Psoas muscle (tissue), 8 donors: ENCODE measurements at places on chromosomes 5 and 9.
A peak's percentile ranks its signal among the peaks of the same experiment; 100 is the strongest.

DNA sequence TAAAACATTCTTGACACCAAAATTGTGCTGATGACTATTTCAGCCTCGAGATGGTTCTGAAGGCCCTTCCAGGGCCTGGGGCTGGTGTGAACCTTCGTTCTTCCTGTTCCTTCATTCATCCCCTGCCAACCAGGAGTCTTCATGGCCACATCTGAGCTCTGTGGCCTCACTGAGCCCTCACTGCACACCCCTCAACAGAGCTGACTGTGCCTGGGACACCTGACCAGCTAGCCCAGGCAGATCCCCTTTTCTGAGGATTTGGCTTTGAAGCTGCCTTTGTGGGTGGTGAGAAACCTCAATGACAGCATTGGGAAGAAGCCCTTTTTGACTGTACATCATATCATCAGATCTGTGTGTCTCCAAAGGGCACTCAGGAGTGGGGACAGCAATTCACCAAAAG is 13.8 kb downstream of the AK8 start:
- no peak for DNase-seq

DNA sequence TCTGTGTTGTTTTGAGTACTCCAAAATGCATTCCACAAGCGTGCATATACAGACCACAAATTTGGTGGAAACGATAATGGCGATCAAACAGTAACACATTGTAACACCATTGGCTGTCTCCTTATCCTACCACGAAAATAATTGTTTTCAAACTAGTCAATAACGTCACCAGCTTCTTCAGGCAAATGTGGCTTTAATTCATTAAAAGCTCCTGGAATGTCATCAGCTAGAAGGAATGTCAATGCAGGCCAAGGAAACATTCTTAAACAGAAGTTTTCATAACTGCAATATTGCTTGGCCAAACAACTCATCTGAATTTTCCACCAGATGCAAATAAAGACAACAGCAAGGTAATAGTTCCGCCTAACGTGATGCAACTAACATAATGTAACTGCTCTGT is 71.6 kb upstream of the XPA start:
- no peak for DNase-seq

GRCh38 chr5:180056153-180056552 is 15.4 kb downstream of the RNF130 start:
- no peak for DNase-seq

DNA sequence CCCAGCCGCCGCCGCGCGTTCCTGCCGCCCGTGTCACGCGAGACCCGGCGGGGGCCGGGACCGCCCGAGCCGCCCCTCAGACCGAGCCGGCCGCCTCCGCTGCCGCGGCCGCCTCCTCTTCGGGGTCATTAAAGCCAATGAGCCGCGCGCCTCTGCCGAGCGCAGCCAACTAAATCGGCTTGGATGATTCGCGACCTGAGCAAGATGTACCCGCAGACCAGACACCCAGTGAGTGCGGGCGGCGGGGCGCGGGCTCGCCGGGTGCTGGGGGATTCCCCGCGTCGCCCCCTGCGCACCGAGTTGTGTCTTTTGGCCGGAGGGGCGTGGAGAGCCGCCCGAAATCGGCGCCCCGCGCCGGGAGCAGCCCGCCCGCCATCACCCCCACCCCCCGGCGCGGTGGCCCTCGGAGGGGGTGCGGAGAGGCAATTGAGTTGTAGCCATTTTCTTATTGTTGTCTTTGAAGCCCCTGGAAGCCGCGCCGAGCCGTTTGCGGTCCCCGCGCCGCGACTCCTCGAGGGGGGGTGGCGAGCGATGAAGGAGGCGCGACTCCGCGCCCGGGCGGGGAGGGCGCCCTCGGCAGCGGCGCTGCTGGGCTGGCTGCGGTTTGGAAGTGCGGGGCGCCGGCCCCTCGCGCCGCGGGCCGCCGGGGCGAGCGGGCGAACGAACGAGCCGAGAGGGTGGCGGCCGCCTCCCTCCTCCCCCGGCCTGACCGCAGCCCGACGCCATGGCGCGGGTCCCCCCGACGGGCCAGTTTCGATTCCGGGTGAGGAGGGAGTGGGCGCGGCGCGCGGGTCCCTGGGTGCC is 1.0 kb downstream of the TLE4 start:
- DNase-seq: peak; percentile 80

DNA sequence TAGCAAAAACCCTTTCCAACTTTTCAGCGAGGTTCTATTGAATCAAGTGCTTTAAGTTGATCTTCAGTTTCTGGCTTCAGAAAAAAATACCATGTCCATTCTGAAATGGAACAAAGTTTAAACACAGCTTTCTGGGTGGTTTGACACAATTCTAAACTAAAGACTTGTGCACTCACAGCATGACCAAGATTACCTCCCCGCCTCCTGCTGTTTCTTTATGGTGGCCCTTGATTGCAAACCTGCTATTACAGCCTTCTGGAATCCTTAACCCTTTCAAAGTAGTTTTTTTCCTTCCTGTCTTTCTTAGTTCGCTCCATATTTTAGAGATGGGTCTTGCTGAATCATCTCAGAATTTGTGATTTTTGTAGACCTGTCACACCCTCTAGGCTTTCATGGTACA is 135.9 kb upstream of the FBN2 start:
- no peak for DNase-seq

DNA sequence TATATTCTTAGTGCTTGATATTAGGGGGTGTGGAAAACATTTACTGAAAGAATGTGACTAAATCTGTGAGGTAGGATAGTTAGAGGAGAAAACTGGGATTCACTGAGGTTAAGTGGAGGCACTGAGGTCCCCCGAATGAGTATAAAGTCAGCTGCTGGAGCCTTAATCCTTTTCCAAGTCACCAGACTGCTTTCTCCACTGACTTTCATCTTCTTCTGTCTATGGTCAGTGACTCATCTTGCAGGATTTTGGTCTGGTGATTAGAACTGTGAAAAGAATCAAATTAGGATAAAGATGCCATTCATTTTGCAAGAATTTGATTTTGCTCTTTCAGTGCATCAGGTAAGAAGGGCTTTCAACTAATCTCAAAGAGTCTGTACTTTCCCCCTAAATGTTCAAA is 89.3 kb upstream of the ALDH1A1 start:
- no peak for DNase-seq

- no peak for DNase-seq
Observed at GRCh38 chr5:32942225-32942989, 231.3 kb downstream of the NPR3 start.

DNA sequence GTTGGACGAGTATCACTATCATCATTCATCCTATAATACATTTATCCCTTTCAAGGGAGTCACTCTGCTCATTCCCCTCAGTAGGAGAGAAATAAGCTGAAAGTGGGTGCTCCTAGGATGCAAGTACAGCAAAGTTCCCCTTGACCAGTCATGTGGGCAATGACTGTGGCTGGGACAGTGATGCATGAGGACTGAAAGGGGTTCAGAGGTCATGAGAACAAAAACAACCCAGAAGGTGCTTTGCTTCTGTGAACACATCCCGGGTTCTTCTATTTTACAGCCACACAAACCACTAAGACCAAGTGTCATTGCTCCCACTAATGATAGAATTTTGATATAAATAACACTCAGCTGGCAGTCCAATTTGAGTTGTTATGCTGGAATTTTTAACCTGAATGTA is 177.8 kb upstream of the ADCY2 start:
- DNase-seq: no peak

DNA sequence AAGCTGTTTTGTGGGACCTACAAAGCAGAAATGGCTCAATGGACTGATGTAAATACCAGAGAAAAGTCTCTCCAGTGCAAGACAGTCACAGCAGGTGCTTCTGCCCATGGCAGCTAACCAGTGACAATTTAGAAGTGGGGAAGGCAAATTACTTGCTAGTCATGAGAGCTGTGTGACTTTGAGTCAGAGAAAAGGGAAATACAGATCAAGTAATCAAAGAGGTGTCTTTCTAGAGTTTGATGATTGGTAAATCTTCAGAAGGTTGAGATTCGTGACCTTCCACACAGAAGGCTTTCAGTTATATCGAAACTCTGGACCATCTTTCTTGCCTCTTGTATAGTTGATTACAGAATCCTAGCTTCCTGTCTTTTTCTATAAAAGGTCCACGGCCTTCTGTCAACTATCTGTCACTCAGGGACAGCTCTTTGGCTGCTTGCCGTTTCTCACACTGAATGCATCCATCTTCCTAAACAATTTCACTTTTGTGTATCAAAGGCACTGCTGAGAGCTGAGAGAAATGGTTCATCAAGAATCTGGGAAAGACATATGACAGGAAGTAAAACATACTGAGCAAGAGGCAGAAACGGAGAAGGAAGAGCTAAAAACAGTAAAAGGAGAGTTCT is 993.9 kb upstream of the ACO1 start:
- DNase-seq: no peak

DNA sequence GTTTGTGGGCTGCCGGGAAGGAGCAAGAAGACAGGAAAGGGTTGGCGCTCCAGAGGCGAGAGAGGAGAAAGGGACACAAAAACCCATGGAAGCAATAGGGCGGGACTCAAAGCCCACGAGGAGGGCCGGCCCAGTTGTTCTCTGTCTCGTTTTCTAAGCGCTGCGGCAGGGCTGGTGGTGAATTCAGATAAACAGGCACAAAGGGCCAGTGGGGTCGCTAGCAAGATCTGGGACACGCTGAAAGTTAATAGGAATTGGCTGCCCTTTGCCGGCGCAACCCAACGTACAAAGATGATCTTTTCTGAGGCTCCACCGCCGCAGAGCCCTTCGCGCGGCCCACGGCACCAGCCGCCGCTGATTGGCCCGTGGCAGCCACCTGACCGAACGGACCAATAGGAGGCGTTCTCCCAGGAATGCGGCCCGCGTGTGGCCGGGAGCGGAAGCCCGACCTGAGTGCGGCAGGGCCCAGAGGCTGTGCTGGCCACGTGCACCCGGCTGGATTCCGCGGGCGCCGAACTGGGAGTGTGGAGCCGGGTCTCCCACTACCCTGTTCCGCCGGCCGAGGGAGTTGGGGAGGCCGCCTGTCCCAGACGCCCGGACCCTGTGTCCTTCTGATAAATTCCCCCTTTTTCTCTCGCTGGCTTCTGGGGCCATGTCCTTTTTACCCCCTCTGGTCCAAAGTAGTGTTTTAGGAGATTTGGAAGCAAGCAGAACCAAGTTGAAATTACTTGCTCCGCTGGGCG is 16.8 kb upstream of the NSD1 start:
- peak; percentile 91 for DNase-seq

DNA sequence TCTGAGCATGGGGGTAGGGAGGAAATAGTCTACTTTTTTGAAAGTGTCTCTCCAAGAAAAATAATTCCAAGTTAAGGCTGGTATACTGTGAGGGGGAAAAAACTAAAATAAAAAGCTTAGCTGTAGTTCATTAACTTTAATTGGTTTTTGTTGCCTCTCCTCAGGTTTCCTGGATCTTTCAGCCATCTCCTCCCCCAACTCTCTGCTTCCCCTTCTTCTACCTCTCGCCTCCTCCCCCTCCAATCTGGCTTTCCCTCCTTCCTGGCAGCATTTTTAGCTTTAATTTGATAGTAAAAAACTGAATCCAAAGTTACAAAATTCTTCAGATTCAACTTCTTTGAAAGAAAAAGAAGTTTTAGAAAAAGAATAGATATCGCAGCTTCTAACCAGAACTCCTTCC is 462.6 kb downstream of the CETN3 start:
- no peak for DNase-seq

GRCh38 chr9:28037968-28038367 is 464.7 kb upstream of the C9orf72 start:
- no peak for DNase-seq

- no peak for DNase-seq
Observed at GRCh38 chr5:169413416-169413815, 112.5 kb upstream of the SLIT3 start.

DNA sequence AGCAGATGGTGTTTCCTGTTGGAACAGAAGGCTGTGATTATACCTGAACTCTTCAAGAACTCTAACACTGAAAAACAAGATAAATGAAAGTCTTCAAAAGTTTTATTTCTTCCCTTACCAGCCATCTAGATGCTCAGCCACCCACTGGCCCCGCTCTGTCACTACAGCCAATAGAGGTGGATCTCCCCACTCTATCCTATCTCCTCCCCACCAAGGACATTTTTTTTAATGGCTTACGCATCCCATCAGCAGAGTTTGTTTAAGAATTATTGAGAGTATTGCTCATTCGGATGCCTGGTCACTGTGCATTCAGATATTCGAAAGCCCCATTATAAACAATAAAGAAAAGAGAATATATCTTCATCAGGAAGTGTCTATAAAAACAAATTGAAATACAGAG is 159.4 kb downstream of the RASEF start:
- no peak for DNase-seq

DNA sequence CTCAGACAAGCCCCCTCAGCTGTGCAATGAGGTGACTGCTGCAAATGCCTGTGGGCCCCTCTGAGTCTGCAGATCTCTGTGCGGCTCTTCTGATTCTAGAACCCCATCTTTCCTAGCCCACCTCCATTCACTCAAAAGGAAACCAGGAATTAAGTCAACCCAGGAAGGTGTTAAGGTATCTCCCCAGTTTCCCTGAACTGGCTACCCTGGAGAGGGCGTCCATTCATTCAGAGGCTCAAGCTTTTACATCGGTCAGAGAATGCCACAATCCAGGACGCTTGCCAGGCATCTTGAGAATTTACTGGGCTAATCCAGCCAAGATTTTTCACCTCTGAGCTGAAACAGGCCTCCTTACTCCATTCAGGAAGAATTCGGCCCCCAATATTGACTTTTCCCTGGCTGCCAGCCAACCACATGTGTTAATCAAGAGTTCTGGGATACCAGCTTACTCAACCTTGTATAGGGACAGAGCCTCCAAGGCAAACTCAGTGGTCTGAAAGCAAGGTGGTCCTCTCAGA is 889 bp upstream of the ADAMTS12 start:
- peak; percentile 32 for DNase-seq

DNA sequence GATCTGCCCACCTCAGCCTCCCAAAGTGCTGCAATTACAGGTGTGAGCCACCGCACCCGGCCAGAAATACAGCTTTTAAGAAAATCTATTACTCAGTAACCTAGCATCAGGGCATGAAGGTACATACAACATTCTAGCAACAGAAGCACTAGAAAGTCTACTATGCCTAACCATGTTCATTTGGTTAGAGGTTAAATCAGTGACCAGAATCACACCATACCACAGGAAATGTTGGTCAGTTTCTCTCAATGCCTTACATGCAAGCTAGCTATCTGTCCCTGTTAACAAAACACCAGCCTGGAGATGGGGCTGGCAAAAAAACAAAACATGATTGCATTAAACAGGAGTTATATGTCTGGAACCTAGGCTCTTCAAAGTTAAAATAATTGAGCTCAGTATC is 104.1 kb downstream of the STRBP start:
- no peak for DNase-seq

GRCh38 chr5:42381973-42382372 is 41.3 kb upstream of the GHR start:
- DNase-seq: no peak

DNA sequence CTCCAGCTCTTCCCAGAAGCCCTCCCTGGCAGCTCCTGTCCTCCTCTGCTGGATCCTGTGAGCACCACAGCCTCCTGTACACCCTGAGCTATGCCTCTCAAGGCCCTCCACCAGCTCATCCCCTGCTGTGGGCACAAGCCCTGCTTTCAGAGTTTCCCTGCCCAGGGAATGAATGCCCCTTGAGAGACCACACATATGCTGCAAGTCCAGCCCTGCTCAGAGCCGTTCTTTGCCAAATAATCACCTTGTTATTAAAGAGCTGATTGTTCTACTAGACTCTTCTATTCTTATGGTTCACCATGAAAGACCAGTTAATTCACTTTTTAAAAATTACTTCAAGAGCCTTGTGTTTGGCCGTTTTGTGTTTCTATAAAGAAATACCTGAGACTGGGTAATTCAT is 121.5 kb downstream of the MVB12B start:
- no peak for DNase-seq

GRCh38 chr5:77847814-77848290 is 71.7 kb upstream of the TBCA start:
- no peak for DNase-seq
